Amniotic epithelial cell (primary cell): ENCODE measurements at places on chromosomes 6 and 20.

GRCh38 chr6:89008001-89008814 is 44.8 kb upstream of the RNGTT start:
- no peak for DNase-seq

GRCh38 chr6:99614430-99615186 is 8.0 kb downstream of the PRDM13 start:
- no peak for DNase-seq

DNA sequence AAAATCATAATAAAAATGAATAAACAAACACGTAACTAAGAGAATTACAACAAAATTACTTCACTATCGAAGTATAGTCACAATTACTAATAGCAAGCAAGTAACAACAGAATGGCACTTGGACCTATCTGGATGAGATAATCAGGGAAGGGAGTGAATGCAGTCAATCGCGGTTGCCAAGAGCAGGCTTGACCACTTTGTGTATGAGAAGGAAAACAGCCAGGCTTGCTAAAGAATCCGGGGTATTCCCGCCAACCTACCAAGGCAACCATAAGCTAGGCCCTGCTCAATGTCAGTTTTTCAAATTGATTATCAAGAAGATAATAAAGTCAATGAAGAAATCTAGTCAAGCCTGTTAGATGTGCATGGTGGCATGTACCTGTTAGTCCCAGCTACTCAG is 39.7 kb downstream of the PXDC1 start:
- DNase-seq, result no peak

DNA sequence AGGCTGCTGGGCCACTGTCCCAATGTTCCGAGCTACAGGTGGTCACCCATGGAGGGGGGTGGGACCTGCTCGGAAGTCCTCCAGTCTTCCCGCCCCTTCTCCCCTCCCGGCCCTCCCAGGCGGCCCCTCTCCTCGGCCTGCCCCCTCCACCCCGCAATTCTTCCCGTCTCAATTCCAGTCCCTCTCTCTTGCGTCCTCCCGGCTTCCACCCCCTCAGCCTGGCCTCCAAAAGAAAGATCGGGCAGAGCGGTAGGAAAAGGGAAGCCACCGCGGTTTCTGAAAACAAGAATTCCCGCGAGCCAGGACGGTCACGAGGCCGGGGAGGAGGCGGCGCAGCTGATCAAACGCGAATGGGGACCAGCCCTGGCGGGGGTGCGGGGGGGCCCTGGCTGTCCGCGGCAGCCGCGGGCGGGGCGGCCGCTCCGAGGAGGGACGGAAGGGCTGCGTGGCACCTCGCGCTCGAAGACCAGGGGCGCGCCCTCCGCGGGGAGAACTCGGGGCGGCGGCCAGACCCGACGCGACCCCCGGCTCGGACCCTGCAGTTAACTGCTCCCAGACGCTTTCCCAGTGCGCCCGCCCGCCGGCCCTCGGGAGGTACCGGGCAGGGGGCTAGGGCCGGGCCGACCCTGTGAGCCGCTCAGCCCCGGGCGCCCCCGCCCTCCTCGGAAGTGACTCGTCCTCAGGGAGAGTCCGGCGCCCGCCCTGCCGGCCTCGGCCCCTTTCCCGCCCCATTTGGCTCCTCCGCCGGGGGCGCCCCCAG is 1.0 kb downstream of the PXDC1 start:
- peak; percentile 62 for DNase-seq
